Cerebellar nuclear complex (tissue), 1 donor: ENCODE measurements at places on chromosomes 5 and 9.

- no peak for DNase-seq
These were observed 90.9 kb upstream of the BOD1 start for GRCh38 chr5:173707392-173707791.

GRCh38 chr9:109574061-109574882, 76.2 kb upstream of the PTPN3 start:
- DNase-seq, result no peak

DNA sequence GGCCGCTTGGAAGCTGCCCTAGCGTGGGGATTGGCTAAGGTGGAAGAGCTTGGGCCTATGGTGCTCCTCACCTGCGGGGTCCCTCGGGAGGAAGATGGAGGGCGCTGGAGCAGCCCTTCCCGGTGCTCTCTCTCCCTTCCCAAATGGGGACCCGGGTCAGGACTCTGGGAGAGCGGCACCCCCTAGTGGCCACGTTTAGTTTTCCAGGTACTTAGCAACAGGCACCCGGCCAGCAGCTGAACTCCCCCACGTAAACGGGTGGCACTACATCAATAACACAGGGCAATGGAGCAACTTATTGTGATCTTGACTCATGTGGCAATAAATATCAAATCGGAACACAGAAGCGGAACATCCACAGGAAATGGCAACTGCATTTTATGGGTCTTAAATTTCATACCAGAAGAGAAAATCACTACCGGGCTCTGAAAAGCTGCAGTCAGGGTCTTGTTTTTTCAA, 316.6 kb downstream of the AGTPBP1 start:
- no peak for DNase-seq

DNA sequence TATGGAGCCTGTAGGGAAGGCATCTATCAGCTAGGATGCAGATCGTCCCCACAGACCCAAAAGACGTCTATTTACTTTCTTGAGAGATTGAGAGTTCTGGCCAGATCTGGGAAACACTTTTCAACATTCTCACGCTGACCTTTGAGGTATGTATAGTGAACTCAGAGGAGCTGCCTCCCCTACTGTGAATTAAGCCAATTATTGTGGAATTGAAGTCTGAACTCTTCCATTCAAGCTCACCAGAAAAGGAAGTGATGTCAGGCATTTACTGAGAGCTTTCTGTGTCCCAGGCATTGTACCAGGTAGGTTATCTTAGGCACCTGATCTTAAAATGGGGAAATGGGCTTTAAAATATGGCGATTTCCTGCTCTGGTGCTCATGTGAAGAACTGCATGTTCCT, 136.5 kb downstream of the SV2C start:
- DNase-seq, result no peak

DNA sequence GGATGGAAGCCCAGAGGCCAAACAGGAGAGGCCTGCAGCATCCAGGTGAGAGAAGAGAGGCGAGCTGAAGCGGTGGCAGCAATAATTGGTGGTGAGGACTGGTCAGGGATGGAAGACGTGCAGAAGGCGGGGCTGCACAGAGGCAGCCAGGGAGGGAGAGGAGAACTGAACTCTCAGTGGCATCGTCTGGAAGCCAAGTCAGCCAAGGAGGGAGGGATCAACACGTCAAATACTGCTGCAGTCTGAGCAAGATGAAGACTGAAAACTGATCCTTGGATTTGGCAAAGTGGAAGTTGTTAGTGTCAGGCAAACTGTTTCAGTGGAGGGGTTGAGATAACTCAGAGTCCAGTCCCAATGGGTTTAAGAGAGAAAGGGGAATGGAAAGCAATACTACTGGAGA, 145.4 kb downstream of the CDK5RAP2 start:
- DNase-seq, result no peak
